WTC11 (cell line): ENCODE measurements at places on chromosomes 4 and X. TPM values are rescaled to one million over a fixed set of nuclear protein-coding genes. Genes with fewer than 3 reads are reported as not detected.

The GUCY1B1 gene
- total RNA-seq: 6.4 to 12.7 TPM (median 7.1 TPM) in 3 replicates

The SPATA18 gene
- 6.0 to 7.7 TPM (median 6.6 TPM) in 3 replicates for total RNA-seq

The FGD1 gene
- total RNA-seq: 32.8 to 36.3 TPM (median 33.7 TPM) in 3 replicates

GRCh38 chr4:99868126-99868596 is 26.1 kb downstream of the LAMTOR3 start:
- no peak overlapping the region for H3K4me3 ChIP-seq
- no peaks in the 10 kb centered on the region; the same call in 1 of the 2 replicates for H3K27me3 ChIP-seq
- peaks cover 10% of the 10 kb centered on the region for H3K4me1 ChIP-seq
- DNase-seq: no peak
- no peaks in the 10 kb centered on the region for H3K36me3 ChIP-seq
- H3K27ac ChIP-seq: peak overlapping the region; percentile 37; the same call in 1 of the 2 replicates

- no peak overlapping the region for H3K27ac ChIP-seq
- H3K27me3 ChIP-seq: no peaks in the 10 kb centered on the region
- no peak overlapping the region for H3K4me3 ChIP-seq
- peaks cover 16% of the 10 kb centered on the region for H3K4me1 ChIP-seq
- no peak for DNase-seq
- no peaks in the 10 kb centered on the region for H3K36me3 ChIP-seq
Observed at GRCh38 chr4:165364452-165365080, 14.2 kb upstream of the CPE start.

DNA sequence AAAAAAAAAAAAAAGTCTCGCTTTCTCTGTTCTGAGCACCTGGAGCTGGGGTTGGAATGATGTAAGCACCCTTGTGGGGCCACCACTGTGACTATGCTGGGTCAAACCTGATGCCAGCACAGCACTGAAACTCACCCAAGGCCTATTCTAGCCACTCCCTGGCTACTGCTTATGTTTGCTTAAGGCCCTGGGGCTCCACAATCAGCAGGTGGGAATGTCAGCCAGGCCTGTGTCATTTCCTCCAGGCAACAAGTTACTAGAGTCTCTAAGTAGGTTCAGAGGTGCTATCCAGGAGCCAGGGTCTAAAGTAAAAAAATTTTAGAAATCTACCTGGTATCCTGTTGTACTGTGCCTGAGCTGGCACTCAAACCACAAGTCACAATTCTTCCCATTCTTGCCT is 1306.8 kb downstream of the STIM2 start:
- no peaks in the 10 kb centered on the region for H3K4me1 ChIP-seq
- no peaks in the 10 kb centered on the region; the same call in 1 of the 2 replicates for H3K27me3 ChIP-seq
- no peak for DNase-seq

DNA sequence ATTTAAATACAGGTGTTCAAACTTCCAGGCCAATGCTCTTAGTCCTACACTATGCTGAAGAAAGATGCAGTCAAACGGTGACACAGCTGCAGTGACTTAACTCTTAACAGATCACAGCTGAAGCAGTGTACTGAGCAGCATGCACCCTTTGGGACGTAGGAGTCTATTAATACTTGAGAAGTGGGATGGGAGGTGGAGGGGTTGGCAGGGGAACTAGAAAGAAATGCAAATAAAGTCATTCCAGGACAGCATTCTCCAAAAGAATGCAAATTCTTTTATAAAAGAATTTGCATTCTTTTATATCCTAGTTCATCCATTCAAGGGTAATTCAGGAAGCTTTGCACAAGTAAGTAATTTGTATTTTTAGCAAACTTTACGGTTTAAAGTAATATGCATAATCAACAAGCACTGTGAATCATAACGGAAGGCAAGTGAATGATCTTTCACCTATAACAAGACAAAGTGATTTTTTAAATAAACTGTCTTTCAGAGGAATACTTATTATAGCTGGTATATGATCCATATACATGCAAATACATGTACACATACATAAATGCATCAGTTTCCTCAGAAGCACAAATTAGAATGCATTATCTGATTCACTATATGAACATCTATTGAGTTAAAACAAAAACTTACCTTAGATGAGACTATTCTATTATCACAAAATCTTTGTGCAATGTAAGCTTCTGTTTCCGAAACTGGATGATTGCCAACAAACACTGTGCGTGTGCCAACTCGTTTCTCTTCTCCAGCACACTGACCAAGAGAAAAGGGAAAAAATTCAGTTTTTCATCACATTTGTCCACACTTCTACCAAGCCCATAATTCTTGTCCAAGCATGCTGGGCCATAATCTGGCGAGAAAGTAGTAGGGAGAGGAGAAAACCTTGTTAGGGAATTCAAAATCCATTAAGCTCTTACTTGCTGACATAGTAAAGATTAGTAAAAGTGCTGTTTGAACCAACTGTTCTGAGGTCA is 106.5 kb downstream of the ATP11C start:
- H3K36me3 ChIP-seq: no peaks in the 10 kb centered on the region
- H3K4me3 ChIP-seq: no peak overlapping the region
- DNase-seq: no peak
- H3K27ac ChIP-seq: peak overlapping the region; percentile 19; the same call in 1 of the 2 replicates
- H3K27me3 ChIP-seq: no peaks in the 10 kb centered on the region
